ENCODE measurements at places on chromosomes 6 and 20.

DNA sequence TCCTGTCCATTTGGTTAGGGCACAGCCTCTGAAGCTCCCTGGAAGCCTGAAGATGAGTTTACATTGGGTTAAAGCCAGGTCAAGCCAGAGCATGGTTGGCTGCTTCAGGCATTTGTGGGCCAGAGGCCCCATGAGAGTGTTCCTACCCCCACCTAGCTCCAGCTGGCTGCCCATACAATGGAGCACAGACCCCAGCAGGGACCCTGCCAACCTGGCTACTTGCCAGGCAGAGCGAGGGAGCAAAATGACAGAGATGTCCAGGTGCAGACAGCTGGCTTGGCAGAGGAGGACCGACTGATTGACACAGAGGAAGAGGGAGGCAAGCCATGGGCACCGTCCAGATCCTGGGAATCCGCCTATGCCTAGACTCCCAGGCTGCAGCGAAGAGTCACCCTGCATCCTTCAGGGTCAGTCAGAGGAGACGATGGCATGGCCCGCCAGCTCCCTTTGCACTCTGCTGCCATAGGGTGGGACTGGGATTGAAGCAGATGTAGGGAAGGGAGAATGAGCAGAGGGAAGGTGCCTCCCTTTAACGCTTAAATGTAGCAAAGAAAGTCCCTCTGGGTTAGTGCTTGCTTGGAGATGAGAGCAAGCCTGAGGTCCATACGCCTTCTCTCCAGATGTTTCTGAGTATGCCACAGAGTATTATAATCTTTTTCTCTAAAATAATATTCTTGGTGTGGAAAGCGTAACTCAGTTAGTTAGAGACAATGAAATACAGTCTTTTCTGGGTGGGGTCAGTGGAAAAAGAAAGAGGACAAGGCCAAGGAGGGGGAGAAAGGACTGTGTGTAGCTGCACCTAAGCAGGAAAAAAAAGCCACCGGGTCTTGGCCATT is 77.6 kb upstream of the FYN start:
- DNase-seq: no peak

GRCh38 chr6:38057994-38058393 is 238.5 kb downstream of the ZFAND3 start:
- no peak for DNase-seq

GRCh38 chr20:53713328-53714056 is 119.9 kb upstream of the ZNF217 start:
- no peak for DNase-seq

DNA sequence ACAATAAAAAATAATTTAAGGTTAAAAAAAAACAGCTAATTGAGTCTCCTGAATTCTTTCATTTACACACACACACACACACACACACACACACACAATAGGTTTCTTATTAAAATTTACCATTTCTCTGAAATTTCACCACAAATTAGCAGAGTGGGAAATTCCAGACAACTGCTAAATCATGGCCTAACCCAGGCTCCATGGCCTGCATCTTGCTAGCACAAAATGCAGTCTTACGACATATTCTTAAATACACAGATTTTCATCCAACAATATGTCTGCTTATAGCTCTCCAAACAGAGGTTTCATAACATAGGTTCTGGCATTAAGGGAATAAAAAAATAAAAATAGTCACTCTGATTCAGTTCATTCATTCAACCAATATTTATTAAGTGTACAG is 46.9 kb downstream of the SOD2 start:
- no peak for DNase-seq

DNA sequence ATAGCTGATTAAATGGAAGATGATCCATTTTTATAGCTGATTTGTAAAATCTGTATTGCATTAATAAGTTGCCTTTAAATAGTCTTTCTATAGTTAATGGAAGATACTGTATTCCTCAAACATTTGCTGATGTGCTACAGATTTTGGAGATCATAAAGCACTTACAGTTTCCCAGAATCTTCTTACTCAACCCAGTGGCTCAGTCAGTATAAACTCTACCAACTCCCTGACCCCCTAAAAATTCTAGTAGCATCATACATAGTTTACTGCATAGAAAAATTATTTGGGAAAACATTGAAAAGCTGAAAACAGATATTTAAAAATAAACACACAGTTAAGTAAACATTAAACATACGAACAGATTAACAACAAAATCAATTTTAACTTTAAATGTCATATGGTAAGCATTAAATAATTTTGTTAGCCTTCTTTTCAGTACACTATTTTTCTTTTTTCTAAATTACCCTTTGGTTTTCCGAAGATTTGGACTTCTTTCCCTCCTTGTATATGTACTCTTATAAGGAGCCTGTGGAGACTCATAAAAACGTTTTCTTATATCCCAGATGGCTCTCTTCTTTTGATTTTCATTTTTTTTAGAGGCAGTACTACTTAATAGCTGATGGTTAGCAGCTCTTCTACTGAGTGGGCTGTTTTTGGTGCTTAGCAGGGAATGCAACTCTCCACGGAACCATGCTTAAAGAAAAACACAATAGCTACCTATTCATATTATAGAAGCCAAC is 62.7 kb upstream of the BMP5 start:
- no peak for DNase-seq

GRCh38 chr20:50734730-50735679 is 3.6 kb downstream of the PARD6B start:
- no peak for DNase-seq

GRCh38 chr6:119517428-119517827 is 167.9 kb upstream of the MAN1A1 start:
- DNase-seq: no peak

DNA sequence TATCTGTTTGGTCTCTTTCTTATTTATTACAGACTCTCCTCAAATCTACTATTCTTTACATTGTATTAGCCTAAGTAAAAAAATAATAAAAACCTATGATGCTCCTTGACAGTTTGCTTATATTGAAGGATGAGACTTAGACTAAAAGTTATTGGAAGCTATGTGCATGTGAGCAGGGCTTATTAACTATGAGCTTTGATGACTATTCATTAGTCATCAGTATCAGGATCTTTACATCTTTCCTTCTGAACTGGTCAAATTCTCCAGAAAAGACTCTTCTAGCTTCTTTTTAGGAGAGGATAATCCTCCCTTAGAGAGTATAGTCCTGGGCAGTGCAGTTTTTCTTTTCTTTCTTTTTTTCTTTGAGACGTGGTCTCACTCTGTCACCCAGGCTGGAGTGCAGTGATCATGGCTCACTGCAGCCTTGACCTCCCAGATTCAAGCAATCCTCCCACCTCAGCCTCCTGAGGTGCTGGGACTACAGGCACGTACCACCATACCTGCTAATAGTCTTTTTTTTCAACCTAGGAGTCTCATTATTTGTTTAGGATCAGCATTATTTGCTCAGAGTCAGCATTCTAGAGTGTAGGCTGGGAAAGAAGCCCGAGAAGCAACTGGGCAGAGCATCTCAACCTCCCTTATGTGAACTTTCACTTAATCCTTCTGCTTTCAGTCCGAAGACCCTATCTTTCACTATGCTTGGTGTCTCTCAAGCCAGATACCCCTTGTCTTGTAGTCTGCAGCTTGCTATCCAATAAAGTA is 37.1 kb upstream of the YWHAB start:
- no peak for DNase-seq

GRCh38 chr20:35446356-35447078 is 8.5 kb upstream of the GDF5 start:
- DNase-seq: no peak

DNA sequence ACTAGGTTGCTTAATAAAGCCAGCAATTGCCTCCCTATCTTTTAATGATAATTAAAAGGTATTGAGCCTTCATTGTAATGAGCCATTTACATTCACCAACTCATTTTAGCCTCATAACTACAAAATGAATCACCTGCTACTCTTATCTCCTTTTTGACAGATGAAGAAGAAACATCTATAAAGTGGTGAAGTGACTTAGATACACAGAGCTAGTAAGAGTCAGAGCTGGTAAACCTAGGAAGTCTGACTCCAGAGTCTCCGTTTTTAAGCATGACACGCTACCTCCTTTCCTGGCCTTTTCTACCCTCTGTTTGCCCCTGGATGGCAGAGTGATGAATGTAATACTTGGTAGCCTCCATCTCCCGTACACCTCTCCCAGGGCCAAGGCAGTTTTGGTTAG is 93.5 kb downstream of the SPTLC3 start:
- no peak for DNase-seq

- DNase-seq: peak; percentile 84
Observed at GRCh38 chr6:167150941-167151549, 6.7 kb downstream of the GPR31 start.

GRCh38 chr6:127748290-127748689 is 152.6 kb downstream of the THEMIS start:
- DNase-seq: no peak

- no peak for DNase-seq
Observed at GRCh38 chr20:45392733-45393132, 14.6 kb upstream of the TP53TG5 start.

DNA sequence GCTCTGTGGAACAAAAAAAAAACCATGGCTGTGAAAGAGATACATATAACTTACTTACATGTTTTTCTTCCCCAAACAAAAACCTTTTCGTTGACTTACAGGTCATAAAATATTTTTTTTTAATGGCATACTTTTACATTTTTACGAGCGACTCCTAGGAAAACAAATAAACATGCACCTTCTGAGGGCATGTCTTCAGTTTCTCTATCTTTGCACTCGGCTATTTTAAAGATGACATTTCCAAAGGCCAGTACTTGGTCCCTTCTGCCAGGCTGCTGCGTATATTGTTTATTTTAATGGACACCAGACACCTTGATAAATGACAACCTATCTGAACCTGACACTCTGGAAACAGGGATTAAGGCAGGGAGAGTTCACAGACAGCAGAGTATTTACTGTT is 49.4 kb downstream of the PIGU start:
- no peak for DNase-seq

DNA sequence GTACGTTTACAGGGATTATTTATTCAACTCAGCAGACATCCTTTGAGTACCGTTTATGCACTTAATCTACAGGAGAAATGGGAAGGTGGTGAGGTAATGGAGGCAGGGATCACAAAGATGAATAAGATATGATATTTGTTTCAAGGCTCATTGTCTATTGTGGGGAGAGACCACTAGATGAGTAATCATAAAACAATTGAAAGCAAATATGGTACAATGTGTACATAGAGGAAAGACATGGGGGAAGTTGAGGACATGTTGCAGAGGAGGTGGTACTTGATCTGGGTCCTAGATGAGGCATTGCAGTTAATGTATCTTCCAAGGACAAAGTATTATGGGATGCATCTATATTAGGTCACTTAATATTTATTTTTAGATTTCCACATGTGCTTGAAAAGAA is 13.7 kb upstream of the CDC5L start:
- no peak for DNase-seq

DNA sequence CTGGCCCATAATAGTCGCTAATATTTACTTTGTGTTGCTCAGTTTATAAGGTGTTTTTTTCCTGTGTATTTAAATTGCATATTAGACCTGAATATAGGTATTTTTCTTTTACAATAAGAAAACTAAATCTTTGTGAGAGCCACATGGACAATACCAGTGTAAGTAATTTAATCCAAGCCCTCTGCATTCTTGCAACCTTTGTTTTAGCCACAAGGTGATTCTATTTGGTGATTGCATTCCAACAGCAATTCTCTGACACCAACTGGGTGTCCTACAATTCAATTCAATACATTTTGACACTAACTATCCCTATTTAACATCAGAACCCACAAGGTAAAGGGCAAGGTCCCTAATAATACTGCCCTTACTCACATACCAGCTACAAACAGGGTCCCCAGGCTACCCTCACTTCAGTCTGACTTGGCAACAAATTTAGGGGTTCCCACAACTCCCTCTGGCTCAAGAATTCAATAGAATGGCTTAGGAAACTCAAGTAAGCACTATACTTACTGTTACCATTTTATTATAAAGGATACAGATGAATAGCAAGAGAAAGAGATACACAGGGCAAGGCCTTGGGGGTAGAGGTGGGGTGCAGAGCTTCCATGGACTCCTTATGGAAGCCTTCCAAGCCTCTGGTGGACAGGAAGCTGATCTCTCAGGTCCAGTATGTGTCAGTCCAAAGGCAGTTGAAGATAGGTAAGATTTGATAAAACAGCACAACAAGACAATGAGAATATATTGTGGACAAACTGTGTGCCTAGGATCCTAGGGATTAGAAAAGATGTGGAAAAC is 169.3 kb downstream of the CD83 start:
- no peak for DNase-seq

DNA sequence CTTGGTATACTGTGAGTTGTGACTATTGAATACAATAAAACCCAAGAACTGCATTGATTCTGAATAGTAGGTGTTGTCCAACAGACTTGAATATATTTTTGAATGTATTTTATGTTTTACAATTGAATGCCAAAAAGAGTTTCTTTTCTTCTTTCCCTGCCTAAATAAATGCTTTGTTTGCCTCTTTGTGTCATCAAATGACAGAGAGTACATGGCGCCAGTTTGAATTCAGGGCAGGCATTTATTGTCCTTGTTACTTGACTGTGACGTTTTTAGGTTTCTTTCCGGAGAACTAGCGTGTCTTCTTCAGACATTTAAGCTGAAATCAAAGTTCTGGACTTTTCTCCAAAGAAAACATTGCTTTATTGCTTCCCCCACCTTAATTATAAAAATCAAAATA is 16.6 kb downstream of the KIF3B start:
- DNase-seq: no peak

- no peak for DNase-seq
Observed at GRCh38 chr6:19052219-19052618, 665.1 kb downstream of the RNF144B start.

DNA sequence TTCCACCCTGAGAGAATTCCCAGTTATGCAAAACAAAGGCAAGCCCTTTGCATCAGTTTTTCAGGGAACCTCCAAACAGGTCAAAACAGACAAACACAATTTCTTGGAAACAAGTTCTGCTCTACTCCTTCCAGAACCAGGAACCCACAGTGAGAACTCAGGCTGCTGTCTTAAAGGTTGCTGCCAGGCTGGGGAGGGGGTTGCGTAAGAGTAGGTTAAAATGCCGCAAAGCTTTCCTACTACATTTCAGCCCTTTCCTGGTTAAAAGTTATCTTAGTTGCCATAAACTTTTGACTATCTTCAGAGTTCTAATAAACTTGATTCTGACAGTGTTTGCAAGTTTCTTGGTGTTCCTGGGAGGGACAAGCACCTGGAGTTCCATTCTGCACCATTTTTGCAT is 33.8 kb downstream of the KPNA5 start:
- no peak for DNase-seq

GRCh38 chr20:10430704-10431103 is 3.3 kb downstream of the MKKS start:
- DNase-seq: no peak

- DNase-seq: no peak
Observed at GRCh38 chr6:89729818-89730217, 89.8 kb downstream of the MDN1 start.

Data from GM12864 (cell line).